ENCODE measurements at places on chromosomes 2 and 18. TPM values are rescaled to one million over a fixed set of nuclear protein-coding genes. Genes with fewer than 3 reads are reported as not detected.

- DNase-seq: no peak
Observed at GRCh38 chr2:225600444-225600843, 200.9 kb downstream of the NYAP2 start.

DNA sequence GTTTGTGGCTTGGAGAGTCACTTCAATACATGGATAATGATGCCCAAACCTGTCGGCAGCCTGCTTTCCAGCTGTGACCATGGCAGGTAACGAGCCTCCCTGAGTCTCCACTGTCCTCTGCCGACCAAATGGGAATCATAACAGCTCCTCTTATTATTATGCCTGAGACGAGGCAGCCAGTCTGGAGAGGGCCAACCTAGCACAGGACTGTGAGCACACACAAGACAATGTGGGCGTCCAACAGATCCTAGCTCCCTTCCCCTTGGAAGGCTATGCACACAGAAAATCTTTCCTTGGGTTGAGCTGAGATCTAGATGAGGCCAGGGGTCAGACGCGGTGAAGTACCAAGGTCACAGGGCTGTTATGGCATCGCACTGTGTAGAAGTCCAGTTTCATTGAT lies 890 bp upstream of the SLC4A3 start:
- no peak for DNase-seq

DNA sequence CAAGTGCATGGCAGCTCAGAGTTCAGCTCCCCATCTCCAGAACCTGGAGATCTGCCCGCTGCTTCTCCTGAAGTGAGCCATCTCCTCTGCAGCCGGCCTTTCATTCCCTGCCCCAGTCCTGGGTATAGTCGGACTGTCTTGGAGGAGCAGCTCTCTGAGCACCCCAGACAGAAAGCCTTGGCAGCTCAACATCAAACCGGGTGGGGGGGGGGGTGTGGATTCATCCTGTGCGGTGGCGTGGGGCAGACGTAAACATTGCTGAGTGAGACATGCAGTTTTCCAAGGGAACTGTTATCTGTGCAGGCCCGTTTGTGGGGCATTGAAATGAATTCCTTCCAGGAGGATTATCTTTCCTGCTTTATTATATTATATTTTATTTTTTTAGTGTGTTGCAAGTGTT lies 125.9 kb upstream of the MYCN start:
- DNase-seq: no peak

DNA sequence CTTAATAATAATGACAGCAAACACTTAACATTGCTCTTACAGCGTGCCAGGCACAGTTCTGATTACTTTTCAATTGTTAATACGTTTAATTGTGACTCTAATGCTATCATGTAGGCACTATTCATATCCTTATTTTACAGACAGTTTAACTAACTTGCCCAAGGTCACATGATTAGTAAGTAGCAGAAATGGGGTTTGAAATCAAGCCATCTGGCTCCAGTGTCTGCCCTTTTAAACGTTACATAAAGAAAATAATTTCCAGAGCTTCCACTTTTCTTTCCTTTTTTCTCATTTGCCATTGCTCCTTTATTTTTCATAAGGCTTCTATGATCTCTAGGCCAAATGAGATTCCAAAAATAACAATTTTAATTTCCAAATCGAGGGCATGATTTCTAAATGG lies 50.6 kb upstream of the IKZF2 start:
- DNase-seq: peak; percentile 25

DNA sequence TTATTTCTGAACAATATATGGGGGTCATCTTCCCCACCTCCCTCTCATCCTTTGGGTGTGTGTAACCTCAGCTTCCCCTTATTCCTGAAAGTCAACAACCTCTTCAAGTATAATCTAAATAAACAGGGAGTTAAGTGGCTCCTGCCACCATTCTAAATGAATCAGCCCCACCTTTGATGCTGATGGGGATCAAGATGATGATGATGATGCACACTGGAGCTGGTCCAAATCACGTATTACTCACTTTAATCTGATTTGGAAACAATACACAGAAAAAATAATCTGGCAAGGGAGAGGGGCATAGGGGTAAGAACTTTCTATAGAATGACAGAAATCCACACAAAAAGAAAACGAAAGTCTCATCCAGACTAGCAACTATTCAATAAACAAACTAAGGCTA lies 7.1 kb downstream of the ACVR1 start:
- no peak for DNase-seq

Gene LIMS3
- 2.1 TPM for total RNA-seq

Gene GALNT3
- total RNA-seq: 0.49 TPM

Gene OST4
- total RNA-seq: 376 TPM

Gene CD28
- total RNA-seq: 3.9 TPM

Gene POMC
- total RNA-seq: 3.5 TPM

Data from muscle of leg (tissue), 16 donors.